ENCODE measurements at places on chromosomes 5 and 9. TPM values are rescaled to one million over a fixed set of nuclear protein-coding genes. Genes with fewer than 3 reads are reported as not detected.

- peaks cover 6% of the 10 kb centered on the region for H3K4me1 ChIP-seq
- H3K27ac ChIP-seq = no peak overlapping the region
- DNase-seq = no peak
- no peaks in the 10 kb centered on the region for H3K36me3 ChIP-seq
- H3K4me3 ChIP-seq = no peak overlapping the region
- no peaks in the 10 kb centered on the region for H3K27me3 ChIP-seq
Measured at GRCh38 chr5:68405784-68406743, 190.5 kb downstream of the PIK3R1 start.

GRCh38 chr5:163755505-163755904, 250.1 kb downstream of the MAT2B start:
- peaks cover 2% of the 10 kb centered on the region for H3K4me1 ChIP-seq
- H3K27me3 ChIP-seq = no peaks in the 10 kb centered on the region
- no peak for DNase-seq
- H3K4me3 ChIP-seq = no peak overlapping the region
- H3K36me3 ChIP-seq = no peaks in the 10 kb centered on the region

- H3K36me3 ChIP-seq = no peaks in the 10 kb centered on the region
- H3K4me1 ChIP-seq = no peaks in the 10 kb centered on the region
- no peak for DNase-seq
- H3K27ac ChIP-seq = no peak overlapping the region
- H3K27me3 ChIP-seq = peaks cover 25% of the 10 kb centered on the region
Measured at GRCh38 chr5:135589152-135589551, 10.4 kb upstream of the CXCL14 start.

- H3K27me3 ChIP-seq = no peaks in the 10 kb centered on the region
- no peak for DNase-seq
- no peaks in the 10 kb centered on the region for H3K4me1 ChIP-seq
- H3K36me3 ChIP-seq = no peaks in the 10 kb centered on the region
- no peak overlapping the region for H3K27ac ChIP-seq
Measured at GRCh38 chr5:142343531-142343930, 18.7 kb upstream of the SPRY4 start.

GRCh38 chr9:38153910-38154291, 84.9 kb upstream of the SHB start:
- H3K36me3 ChIP-seq = no peaks in the 10 kb centered on the region
- DNase-seq = no peak

The LHX3 gene
- not detected for total RNA-seq

The SMARCA2 gene
- 78.4 TPM for total RNA-seq

DNA sequence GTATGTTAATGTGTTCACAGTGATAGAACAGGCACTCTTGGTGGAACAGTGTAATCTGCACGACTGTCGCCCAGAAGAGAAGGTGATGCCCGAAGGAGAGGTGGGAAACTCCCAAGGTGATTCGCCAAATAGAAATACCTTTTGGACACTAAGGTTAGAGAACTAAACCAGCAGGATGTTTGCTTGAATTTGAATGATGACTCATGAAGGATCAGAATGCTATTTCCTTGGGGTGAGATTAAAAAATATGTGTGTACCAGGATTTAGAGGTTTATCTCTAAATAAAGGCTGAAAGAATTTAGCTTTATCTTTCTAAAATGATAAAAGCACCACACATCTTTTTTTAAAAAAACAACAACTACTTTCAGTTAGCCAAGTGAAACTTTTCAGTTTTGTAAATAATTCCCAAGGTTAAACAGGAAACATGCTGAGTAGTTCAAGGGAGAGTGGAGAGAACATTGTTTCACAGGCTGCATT, 297.4 kb upstream of the TAS2R1 start:
- peaks cover 15% of the 10 kb centered on the region for H3K4me1 ChIP-seq
- H3K4me3 ChIP-seq = no peak overlapping the region
- H3K27ac ChIP-seq = no peak overlapping the region
- no peaks in the 10 kb centered on the region for H3K36me3 ChIP-seq
- no peaks in the 10 kb centered on the region for H3K27me3 ChIP-seq

- H3K27ac ChIP-seq = no peak overlapping the region
- H3K36me3 ChIP-seq = peaks cover 69% of the 10 kb centered on the region
- H3K4me3 ChIP-seq = no peak overlapping the region
- no peak for DNase-seq
Measured at GRCh38 chr5:132209901-132210545, 17.6 kb downstream of the P4HA2 start.

- peaks cover 6% of the 10 kb centered on the region for H3K4me1 ChIP-seq
- peaks cover 12% of the 10 kb centered on the region for H3K36me3 ChIP-seq
Measured at GRCh38 chr9:133758228-133758627, 20.1 kb upstream of the SARDH start.

Data from muscle of leg (tissue), 16 donors.